CD4-positive, alpha-beta T cell treated with Interleukin-6 at 100 ng/mL for 8 hours (primary cell): ENCODE measurements at places on chromosomes 4 and X.

GRCh38 chr4:10346023-10346422, 111.2 kb downstream of the ZNF518B start:
- DNase-seq, result no peak

GRCh38 chr4:23134331-23134730, 441.6 kb downstream of the GBA3 start:
- DNase-seq, result no peak

GRCh38 chr4:40427128-40427527, 92.0 kb downstream of the CHRNA9 start:
- no peak for DNase-seq

GRCh38 chrX:67351411-67351810, 192.4 kb upstream of the AR start:
- DNase-seq, result no peak

GRCh38 chr4:119526786-119527550, 101.6 kb downstream of the PDE5A start:
- no peak for DNase-seq

- no peak for DNase-seq
Measured at GRCh38 chrX:133085785-133086184, 11.1 kb downstream of the USP26 start.

GRCh38 chrX:132623942-132624341, 135.1 kb upstream of the MBNL3 start:
- no peak for DNase-seq

DNA sequence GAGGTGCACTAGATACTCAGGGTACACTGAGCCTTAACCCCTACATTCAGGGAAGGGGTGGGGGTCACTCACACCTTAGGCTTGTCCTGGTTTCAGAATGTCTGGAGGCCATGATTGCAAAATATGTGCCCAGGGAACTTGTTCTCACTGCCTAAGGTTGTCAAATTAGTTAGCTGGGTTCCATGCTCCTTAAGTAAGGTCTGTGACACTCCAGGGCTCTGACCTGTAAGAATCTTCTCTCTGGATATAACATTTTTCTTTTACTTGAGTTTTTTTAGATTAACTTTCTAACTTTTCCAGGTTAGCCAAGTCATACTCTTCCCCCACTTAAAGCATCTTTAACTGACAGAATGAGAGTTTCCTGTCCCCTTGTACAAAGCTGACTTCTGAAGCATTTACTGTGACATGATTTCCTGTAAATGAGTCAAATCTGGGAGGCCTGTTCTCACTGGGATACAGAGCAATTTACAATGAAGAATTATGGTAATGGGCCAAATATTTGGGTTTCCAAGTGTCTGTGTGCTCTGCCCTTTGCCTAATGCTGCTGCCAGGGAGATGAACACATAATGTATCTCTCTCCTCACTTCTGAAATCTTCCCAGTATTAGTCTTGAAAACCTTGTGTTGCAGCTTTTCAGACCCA, 101.7 kb downstream of the GATB start:
- peak; percentile 23 for DNase-seq

DNA sequence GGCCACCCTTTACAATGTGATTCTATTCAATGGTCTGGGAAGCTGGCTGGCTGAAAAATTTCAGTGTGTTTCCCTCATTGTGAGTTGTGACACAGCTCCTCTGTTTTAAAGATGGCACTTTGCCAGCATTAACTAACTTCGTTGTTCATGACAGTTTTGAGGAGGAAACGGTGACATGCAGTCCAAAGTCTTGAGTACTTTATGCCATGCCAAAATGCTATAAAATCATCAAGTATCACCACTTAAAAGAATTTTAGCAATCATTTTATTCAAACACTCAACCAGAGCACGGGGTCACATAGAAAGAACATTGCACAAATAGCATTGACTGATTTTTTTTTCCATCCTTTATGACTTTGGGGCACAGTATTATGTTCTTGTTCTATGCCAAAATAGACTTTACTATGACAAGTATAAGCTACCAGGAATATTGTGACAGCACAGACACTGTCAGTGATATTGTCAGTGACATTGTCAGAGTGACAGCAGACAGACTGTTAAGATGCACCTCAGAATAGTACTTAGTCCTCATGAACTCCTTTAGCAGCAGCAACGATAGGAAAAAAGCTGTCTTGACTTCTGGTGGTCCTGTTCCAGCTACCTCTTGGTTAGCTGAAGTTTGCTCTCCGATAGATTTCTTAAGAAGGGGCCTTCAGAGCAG, 46.7 kb downstream of the CXCL13 start:
- DNase-seq, result no peak

DNA sequence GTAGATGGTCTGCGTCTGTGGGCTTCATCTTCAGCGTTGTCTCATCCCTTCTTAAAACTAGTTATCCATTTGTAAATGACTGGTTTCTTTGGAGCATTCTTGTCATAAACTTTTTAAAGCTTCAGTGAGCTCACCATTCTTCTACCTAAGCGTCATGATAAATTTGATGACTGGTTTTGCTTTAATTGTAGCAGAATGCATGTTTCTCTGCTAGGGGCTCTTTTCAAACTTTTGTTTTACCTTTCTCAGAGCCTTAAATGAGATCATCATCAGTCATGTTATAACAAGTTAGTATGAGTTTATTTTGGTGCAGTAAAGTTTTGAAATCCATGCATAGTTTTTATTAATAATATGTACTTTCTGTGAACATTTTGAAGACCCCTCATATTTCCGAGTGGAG, 6.3 kb upstream of the ADGRL3 start:
- DNase-seq, result no peak

DNA sequence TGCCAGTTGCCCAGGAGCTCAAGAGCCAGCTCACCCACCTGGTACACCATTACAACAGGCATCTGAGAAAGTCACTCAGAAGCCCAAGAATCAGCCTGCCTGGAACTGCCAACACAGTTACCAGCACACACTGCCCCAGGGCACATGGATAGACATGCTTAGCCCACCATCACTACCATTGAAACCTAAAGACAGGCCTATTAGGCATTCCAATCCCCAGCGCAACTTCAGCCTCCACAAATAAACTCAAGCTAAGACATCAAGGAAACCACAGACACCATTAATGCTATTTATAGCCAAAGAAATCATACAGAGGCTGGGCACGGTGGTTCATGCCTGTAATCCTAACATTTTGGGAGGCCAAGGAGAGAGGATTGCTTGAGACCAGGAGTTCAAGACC, 42.3 kb downstream of the ATRX start:
- no peak for DNase-seq

DNA sequence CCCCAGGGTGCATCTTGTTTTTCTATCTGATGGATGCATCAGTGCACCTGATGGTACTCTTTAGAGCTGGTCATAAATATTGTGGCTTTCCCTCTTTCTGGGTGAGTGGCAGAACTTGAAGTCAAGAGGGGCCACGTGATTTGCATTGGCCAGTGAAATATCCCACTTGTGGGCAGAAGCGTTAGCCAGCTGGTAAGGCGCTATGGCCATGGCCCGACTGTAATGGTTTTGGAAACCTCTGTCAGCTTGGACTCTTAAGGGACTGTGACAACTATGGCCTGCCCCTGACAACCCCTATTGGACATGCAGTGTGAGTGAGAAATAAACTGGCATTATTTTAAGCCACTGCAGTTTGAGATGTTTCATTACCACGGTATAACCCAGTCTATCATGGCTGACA, 72.8 kb downstream of the SEL1L3 start:
- no peak for DNase-seq

DNA sequence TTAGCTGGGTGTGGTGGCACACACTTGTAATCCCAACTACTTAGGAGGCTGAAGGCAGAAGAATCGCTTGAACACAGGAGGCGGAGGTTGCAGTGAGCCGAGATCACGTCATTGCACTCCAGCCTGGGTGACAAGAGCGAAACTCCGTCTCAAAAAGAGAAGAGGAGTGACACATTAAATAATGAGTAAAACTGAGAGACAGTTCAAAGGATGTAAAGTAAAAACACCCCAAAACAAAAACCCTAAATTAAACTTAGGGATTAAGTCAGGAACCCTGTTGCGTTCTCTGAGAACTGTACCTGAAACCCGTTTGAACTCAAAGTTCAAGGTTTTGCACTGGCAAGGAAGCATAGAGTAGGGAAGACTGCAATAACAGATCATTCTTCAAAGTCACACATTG, 141.7 kb downstream of the BRWD3 start:
- no peak for DNase-seq

DNA sequence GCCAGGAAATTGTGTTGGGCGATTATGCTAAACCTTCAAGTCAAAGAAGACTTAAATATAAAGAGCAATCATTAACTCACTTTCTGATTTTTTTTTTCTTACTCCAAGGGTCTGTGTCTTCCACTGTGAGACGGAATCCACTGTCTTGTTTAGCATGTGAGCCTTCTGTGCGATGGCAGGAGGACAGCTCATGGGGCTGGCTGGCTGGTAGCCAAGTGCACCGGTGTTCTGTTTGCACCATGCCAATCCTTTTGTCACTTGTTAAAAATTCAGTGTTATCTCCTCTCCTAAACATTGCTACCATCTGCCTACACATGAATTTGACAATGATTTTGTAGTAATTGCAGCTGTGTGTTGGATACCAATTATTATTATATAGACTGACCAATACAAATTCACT, 1056.3 kb upstream of the IGFBP7 start:
- no peak for DNase-seq

DNA sequence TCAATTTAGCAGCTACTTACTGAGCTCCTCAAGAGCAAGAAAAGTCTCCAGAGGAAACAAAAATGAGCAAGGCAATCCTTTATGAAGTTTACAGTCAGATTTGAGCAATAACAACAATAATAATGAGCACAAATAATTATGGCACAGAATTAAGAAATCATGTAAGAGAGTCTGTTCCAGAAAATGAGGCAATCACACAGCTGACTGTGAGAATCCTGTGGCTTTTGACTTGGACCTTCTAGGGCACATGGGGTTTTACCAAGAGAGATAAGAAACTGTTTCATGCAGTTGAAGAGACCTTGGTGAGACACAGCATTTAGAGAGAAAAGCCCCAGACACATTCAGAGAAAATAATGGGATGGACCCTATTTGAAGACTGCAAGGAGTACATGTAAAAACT, 362.6 kb upstream of the MAGEB2 start:
- DNase-seq, result no peak

DNA sequence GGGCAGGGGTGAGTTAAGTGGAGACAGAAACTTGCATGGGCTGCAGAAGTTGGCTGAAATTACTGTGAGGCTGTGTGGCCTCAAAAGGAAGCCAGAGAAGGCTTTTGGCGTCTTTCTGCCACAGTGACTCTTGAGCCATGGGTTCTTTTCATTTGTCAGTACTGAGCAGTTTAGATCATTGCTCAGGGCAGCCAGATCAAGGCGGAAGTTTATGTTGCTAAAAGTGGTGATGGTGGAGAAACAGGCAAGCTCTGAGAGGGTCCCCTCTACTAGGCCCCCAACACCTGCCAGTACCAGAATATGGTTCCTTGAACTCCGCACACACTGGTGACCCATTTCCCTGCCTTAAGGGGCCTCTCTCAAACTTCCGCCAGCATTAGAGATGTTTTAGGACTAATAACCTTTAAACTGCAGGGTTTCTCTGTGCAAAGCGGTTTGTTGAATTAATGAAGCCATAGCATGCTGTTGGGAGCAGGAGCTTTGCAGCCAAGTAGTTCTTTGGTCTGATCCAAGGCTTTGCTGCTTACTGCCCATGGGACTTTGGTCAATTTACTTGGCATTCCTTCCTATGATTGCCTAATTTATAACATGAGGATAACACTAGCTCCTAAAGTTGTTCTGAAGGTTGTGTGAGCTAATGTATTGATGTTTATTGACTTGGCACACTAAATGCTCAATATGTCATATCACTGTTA, 34.5 kb downstream of the RNF175 start:
- DNase-seq, result no peak

- no peak for DNase-seq
Measured at GRCh38 chrX:154409222-154409871, at the start of gene DNASE1L1. Gene DNASE1L1 (minus strand): TSS chrX:154409254. CDS start chrX:154405568, 3,686 bp downstream.

DNA sequence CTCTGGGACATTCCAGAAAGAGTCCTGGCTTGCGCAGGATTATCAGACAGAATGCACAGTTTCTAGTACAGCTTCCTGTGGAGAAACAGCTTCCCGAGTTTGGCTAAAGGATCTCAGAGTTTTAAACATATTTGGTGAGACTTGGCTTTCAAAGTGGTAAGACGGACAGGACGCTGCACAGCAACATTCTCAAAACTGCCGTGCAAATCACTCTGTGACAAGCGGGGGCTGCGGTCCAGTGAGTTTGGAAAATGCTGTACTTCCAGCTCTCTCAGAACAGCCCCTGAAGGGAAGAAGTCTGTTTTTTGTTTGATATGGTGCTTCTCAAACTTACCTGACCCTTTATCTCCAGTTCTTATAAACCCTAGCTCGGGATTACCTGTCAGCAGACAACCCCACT, 18.1 kb downstream of the LGI2 start:
- no peak for DNase-seq

DNA sequence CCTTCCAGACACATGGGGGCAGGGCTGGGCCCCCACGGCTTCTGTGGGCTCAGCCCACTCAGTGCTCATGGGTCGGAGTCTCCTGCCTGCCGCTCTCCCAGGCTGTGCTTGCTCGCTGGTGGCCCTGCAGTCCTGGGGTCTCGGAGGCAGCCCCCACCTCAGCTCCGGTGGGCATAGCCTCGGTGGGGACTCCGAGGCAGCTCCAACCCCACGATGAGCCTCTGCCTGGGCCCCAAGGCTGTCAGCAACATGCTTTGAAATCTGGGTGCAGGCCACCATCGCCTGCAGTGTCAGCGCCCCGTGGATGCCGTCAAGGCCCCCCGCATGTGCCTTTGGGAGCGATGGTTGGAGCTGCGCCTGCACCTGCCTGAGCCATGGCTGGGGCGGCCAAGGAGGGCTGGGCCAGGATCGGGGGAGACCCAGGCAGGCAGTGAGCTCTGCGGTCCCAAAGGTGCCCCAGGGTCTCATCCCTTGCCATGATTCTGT, 30.2 kb upstream of the SPON2 start:
- no peak for DNase-seq

GRCh38 chrX:136183917-136184316, 36.6 kb downstream of the FHL1 start:
- DNase-seq, result no peak

DNA sequence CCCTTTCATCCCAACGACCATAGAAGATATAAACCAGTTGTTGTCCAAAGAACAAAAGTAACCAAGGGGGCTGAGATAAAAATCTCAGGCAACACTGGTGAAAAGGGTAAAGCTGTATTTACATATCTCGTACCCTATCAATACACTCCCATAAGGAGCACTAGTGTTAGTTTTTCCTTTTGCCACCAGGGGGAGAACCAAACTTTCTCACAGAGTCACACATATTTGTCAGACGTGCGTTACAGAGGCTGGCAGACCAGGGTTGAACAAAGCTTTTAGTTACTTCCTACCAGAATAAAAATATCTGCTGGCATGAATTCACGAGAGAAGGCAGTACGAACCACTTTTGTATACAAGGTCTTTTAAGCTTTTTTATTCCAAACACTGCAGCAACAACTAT, 88.3 kb downstream of the AMELX start:
- DNase-seq, result peak; percentile 2
